Peyer's patch (tissue), 4 donors: ENCODE measurements at places on chromosomes 12 and 14.

DNA sequence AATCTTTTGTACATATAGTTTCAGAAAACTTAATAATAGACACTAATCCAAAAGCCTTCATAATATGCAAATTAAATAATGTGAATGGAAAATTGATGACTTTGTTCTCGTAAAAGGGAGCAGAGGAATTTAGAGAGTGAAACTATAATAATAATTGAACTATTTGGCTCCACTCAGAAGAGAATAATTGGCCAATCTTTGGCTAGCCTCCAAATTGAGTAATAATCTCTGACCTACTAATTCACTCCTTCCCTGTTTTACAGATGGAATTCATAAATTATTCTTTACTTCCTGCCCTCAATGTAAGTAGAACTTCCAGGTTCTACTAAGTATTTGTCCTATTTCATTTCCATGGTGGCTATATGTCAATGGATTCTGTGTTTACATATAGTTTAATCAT lies 15.8 kb downstream of the TRIM9 start:
- no peak for DNase-seq

DNA sequence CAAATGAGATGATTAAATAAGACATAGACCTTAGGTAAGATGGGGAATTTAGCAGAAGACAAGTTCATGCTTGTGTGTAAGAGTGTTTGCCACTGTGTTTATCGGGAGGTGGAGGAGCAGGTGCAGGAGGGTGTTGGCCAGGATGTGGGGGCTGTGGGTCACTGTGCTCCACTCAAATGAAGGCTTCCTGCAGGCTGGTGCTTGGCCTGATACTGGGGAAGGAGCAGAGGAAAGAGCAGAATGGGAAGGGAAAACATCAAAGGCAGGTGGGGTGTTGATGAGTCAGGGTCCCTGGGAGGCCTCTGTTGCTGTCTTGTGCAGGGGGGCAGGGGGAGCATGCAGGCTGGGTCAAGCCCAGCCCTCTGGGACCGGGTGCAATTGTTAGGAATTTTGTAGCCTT lies 126.5 kb downstream of the TSPAN9 start:
- DNase-seq = no peak

GRCh38 chr12:96711364-96711763 lies 195.7 kb upstream of the NEDD1 start:
- DNase-seq = no peak

DNA sequence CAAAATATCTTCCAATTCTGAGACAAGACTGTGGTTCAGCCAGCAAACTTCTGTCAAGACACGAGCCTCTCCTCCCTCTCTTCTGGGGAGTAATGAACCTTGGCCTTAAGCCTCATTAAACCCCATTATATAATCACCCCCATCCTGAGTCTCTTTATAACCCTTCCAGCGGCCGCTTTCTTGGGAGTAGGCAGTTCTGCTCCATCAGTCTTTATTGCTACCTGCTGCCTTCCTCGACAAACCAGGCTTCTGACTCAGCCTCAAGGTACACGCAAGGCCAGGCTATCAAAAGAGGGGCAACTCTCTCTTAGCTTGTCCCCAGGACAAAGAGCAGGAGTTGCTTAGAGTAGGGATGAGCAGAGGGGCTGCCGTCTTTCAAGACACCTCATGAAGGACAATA lies 300.8 kb upstream of the NOS1 start:
- DNase-seq = no peak

DNA sequence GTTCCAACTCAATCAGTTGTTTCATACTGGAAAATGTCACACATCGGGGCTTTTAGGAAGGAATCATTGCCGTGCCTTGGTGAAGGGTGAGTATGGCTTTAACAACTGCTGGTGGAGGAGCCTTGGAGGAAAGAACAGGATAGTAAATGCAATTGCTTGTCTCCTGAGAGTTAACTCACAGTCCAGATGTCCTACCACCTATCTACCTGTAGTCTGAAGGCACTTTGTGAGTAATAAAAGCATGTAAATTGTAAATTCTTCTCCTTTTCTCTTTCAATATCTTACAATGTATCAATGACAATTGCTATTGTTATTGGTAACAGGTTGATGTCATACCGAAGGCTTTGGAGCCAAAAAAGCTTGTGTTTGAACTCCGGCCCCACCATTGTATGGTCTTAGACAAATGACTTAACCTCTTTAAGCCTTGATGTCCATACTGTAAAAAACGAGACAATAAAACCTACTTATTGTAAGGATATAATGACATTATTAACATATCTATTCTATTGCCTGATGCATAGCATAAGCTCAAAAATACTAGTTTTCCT lies 397.4 kb downstream of the ADAMTS20 start:
- DNase-seq = no peak
